T-cell (primary cell): ENCODE measurements at places on chromosomes 16 and 17.

- no peak for DNase-seq
Measured at GRCh38 chr16:77439106-77439505, 4.3 kb upstream of the ADAMTS18 start.

DNA sequence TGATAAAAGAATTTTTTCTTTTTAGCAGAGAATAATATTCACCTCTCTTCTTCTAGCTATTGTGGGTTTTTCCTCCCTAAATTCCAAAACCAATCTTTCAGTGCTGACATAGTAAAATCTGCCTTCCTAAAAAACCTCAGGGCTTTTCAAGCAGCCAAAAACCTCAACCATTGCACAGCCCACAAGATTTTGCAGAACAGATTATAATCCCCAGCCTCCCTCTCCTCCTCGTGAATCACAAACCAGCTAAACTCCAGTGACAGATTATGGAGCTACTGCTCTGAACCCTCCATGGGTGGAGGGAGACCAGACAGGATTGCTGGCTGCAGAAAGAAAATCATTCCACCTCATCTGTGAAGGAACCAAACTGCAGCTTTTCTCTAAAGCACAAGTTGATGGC, 341.6 kb downstream of the SOX9 start:
- DNase-seq: no peak

GRCh38 chr17:44095647-44096496, 25.3 kb downstream of the G6PC3 start:
- no peak for DNase-seq

- peak; percentile 86 for DNase-seq
Measured at GRCh38 chr16:68520649-68521086, 18.4 kb upstream of the ZFP90 start.

DNA sequence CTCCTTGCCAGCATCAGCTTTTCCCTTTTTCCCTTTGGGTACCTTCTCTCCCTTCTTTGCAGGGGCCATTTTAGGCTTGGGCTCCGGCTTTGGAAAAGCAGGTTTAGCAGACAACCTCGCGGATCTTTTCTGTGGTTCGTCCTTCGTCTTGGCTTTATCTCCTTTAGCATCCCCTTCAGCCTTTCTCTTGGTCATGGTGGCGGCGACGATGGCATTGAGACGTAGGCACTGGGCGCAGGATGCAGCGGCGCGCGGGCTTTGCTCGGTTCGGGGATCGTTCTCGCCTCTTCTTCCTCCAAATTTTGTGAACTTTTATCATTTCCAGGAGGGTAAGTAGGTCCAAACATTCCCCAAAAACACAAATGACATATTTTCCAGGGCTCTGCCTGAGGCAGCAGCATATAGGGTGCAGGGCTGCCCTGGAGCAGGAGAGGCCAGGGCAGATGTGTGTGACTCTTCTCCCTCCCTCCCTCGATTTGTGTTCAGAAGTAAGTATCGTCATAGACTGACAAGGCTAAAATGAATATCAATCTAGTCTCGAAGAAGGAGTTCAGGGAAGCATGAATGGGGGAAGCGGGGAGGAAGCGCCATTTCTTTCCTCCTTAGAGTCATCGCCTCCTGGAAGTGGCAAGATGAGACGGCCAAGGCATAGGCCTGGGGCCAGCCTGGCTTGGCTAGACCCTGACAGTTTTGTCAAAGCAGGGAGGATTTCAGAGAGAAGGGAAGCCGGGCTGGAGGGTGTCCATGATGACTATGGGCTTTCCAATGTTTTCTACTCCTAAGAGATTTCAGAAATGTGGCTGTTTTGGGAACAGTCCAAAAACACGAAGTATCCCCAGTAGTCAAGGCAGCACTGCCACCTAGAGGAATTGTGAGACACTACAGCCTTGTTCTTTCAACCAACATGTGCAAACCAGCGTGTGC, 13.2 kb downstream of the CHCT1 start:
- peak; percentile 27 for DNase-seq

DNA sequence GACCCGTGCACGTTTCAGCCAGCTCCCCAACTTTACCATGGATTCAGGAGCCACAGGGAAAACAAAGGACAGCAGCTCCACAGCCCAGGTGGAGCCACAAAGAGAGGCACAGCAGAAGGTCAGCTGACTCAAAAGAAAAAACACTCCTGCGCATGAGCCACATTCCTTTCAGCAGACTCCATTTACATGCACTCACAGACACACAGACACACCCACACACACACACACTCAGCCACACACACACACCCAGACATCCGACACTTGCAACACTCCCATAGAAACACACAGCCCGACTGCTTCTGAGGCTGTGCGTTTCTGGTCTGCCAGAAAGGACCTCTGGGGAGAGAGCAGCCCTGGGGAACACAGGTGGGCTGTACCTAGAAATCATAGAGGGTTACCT, 2335.5 kb downstream of the TP53TG3F start:
- DNase-seq: no peak

- no peak for DNase-seq
Measured at GRCh38 chr16:56956756-56957155, 5.0 kb upstream of the CETP start.

- no peak for DNase-seq
Measured at GRCh38 chr17:9020824-9021157, 519 bp upstream of the NTN1 start.

GRCh38 chr17:32546031-32546444, 59.2 kb downstream of the CDK5R1 start:
- DNase-seq: no peak

DNA sequence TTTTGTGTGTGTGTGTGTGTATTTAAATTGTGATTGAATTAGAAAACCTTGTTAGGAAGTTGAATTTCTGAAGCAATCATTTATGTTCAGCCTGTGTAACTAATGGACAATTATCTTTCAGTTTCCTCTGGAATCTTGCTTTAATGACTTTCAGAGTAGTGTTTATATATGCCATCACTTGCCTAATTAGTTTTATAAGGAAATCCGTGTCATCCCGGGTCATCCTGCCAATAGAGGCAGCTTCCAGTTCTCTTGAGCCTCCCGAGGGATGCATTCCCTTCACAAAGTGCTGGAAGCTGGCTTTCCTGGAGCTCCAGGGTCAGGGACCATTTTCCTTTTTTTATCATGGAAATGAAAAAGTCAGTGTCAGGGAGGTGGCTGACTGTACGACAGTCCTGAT, 42.9 kb downstream of the PRKCA start:
- no peak for DNase-seq

DNA sequence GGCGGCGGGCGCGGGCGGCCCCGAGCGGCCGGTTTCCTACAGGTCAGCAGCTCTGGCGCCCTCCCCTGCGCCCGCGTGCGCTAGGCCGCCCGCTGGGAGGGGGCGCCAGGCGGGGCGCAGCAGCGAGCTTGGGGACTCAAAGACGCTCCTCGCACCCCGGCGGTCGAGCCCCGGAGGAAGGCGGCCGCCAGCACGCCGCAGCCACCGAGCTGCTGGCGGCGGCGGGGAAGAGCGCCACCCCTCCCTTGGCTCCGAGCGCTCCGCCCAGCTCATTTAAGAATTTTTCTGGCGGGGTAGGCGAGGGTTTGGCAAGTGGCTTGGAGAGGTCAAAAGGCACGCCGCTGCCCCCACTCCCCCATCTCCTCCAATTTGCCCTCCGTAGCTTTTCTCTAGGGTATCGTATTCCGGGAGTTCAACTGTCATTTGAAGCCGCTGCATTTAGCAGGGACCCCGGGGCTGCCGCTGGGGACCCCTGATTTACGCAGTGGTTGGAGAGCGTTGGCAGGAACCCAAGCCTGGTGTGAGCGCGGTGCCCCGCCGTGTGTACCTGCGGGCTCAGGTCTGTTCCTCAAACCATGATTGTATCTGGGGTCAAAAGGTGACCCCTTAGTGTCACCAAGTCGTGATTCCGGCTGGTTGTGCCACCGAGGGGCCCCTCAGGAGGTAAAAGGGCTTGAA, 59.5 kb upstream of the GSE1 start:
- peak; percentile 16 for DNase-seq

DNA sequence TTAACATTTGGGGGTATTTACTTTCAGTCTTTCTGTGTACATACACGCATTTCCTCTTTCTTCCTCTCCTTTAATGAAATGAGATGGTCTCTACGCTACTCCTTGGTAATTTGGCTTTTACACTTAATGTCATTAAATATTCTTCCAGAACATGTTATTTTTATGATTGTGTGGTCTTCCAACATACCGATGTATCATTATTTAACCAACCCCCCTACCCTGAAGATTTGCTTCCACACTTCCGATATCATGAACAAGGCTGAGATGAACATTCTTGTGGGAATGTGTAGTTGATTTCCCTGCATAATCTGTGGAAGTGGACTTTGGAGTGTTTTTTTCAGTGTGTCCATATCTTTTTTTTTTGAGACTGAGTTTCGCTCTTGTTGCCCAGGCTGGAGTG, 2.3 kb upstream of the PGS1 start:
- DNase-seq: no peak

- DNase-seq: no peak
Measured at GRCh38 chr17:5581655-5582054, 2.7 kb downstream of the NLRP1 start.
